ENCODE measurements at places on chromosomes 1 and 21.

GRCh38 chr1:160346463-160346862 is 3.3 kb downstream of the NCSTN start:
- no peak for DNase-seq

GRCh38 chr1:165842671-165843129 is 15.3 kb downstream of the UCK2 start:
- DNase-seq = no peak

DNA sequence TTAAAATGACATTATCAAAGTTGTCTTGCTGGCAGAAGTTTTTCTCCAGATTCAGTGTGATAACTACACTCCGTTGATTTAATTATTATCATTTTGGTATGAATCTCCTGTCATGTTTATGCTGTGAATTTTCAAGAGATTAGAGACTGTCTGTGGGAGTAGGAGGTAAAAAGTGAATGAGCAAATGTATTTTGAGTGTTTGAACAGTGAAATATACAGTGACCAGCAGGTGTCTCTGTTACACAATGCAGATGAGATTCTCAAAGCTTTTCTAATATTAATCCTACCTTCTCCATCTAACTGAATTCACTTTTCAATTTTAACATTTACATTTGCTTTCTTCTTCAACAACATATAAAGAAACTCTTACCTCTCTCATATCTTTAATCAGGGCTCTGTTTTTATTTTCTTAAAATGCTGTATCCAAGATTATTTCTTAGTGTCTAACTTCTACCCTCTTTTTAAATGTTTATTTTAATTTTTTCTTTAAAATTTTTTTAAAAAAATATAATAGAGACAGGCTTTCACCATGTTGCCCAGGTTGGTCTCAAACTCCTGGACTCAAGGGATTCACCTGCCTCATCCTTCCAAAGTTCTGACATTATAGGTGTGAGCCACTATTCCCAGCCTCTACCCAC is 20.9 kb upstream of the HSPA13 start:
- peak; percentile 1 for DNase-seq

DNA sequence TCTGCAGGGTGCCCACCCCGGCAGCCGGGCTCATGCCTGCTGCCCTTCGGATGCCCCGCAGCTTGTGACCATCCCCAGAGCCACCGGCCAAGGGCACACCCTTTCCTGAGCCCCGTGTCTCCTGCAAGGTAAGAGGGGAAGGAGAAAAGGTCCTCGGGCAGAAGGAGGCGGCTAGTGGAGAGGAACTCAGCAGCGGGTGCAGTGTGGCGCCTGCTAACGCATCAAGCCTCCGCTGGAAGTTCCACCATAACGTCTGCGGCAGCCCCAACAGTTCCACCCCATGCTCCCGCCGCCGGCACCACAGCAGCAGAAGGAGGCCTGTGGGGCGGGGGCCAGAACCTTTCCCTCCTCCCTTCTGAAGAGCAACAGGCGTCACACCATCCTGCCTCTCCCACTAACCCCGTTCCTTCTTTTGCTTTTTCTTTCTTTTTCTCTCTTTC is 990 bp downstream of the VWA5B1 start:
- DNase-seq = no peak

GRCh38 chr1:163820766-163821165 is 499.0 kb downstream of the NUF2 start:
- DNase-seq = no peak

DNA sequence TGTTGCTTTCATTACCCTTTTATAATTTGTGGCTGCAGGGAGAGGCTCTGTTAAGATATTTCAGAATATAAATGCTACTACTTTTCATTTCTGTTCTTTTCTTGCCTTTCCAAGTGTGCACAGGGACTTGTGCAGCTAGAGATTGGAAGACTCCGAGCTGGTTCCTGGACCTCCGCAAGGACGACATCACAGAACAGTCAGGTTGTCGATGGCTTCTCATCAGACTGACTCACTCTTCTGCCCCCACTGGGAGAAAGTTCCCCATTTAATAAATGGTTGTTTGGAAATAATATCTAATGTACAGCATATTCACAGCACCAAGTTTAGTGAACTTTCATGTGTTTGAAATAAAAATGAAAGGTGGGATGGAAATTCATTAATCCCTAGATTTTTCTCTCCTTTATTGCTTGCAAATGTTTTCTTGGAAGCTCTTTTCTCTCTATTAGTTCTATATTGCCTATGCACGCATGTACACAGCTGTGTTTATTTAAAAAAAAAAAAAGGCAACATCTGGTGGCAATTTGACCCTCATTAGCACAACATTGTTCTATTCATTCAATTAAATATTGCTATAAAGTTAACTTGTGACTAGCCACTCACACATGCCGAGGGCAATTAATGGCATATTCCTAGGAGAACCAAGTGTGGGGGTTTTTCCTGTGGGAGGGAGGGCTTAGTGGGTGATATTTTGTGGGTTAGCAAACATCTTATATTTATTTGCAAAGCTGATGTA is 77.5 kb upstream of the L1TD1 start:
- no peak for DNase-seq

GRCh38 chr1:186231861-186232436 is 143.1 kb downstream of the TPR start:
- no peak for DNase-seq

DNA sequence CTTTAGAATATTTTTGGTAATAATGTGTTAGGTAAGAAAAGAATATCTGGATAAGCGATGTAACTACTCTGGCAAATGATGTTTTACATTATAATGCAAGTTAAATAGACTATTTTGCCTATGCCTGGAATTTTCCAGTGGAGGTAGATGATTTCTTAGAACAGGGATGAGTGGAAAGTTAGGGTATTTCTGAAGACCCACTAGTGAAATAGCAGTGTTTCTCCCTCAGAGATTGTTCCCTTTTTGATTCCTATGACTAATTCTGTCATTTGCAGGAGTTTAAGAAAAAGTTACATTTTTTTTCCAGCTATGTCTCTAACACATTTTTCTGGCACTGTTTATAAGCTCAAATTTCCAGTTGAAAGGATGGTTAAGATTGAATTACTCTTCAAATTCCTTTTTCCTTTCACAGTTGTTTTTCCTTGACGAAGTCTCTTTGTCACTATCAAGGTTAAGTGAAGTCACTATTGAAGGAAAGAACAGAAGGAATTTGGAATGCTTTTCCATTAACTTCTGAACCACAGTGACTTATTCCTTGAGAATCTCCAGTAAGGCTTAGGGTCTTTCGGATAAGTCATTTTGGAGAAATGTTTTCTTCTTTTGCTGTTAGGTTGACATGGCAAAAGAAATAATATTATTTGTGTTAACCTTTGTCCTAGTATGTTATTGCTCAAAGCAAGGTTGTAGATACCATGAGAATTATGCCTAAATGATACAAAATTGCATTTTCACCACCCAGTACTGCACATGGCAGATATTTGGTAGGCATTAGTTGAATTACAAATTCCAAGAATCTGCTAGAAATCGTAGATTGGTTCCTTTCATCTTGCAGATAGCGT is 42.9 kb upstream of the ZNF326 start:
- no peak for DNase-seq

DNA sequence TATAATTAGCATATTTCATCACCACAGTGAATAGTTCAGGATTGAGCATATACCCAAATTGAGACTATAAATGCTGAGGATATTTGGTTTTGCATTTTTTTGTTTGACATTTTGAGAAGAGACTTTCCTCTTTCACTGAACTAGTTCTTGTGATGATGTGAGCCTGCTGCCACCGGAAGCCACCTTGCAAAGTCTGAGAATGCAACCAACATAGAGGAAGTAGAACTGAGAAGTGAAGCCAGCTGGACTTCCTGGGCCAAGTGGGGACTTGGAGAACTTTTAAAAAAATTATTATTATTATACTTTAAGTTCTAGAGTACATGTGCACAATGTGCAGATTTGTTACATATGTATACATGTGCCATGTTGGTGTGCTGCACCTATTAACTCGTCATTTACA is 102.3 kb downstream of the RPE65 start:
- no peak for DNase-seq

DNA sequence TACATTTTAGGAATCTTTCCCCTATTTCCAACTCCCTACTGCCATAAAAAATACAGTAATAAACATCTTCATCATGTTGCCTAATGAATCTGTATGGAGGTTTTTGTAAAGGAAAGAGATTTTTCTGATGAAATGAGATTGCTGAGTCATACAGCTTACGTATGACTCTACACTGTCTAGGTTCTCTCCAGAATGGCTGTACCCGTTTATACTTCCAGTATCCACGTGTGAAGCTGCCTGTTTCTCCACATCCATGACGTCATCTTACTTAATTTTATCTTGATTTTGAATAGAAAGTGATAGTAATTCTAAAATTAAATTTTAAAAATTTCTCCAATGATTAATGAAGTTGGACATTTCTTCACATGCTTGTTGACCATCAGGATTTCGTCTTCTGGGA is 103.7 kb downstream of the COQ8A start:
- DNase-seq = no peak

DNA sequence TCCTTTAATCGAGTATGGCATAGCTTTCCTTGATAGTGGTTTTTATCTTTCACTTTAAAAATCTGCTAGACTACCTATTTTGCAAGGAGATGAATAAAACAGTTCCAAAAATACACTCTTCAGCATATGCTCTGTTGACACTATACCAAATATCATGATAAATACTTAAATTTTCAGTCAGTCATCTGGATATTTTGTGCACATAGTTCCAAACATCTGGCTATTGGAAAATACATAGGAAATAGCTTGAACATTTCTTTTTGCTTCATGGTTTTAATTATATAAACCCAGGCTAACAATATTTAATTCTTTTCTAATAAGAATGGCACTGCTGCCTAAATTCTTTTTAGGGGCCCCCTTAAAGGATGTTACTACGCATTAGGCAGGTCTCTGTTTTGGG is 342.1 kb downstream of the NEGR1 start:
- no peak for DNase-seq

- DNase-seq = no peak
Observed at GRCh38 chr1:204307334-204307883, 52.3 kb downstream of the PLEKHA6 start.

DNA sequence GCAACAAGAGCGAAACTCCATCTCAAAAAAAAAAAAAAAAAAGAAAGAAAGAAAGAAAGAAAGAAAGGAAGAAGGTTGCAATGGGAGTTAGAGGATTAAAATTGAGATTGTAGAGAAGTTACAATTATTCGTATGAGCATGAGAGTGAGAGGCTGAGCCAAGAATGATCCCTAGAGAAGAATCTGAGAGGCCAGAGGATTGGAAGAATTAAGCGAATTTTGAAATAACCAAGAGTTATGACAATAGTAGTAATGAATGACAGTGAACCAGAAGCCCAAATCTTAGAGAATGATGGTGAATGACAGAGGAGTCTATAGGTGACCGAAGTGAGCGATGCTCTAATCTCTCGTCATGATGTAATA is 369 bp upstream of the ZYG11B start:
- no peak for DNase-seq

DNA sequence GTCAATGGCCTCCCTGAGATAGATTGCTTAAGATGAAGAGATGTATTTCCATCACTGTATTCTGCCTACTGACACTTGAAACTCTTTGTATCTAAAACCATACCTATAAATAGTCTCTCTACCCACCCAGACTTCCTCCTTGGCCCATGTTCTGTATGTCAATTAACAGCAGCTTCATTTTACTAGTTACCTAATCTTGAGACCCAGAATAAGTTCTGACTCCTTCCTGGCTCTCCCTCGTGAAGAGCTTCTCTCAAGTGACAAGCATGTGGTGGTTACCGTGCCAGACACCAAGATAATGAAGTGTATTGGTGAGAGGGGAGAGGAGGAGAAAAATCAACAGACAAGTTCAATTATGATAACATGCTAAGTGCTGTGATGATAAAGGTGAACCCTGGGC is 128.8 kb upstream of the RAVER2 start:
- DNase-seq = no peak

DNA sequence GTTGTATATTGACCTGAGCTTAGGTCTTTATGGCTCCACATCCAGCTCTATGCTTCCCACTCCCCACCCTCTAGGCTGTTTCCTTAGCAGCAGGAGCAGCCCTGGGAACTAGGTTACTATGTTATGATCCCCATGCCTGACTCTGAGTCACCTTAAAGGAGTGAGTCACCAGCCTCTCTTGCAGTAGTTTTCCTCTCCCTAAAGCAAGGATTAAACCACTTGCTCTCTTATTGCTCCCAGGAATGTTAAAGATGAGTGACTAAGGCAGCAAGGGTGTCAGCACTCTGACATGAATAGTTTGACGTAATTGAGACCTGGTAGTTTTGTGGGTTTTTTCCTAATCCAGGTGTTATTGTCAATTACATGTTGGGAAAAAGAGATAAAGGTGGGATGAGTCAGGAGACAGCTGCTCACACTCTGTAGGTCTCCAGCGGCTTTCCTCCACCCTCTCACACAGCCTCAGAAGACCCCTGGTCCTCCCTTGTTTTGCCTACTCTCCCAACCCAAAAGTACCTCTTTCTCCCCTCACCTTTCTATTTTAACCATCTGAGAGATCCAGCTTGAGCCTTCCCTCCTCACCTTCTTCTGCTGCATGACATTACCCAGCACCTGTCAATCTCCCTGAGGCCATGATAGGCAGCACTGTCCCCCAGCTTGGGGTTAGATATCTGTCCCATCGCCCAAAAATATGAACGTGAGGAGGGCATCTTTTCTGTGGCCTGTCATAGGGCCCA is 369.1 kb upstream of the VAMP3 start:
- no peak for DNase-seq

GRCh38 chr1:58997637-58998036 is 213.8 kb upstream of the JUN start:
- no peak for DNase-seq

- no peak for DNase-seq
Observed at GRCh38 chr1:206636671-206637070, 1.3 kb downstream of the DYRK3 start.

GRCh38 chr1:2861988-2862813 is 60.7 kb upstream of the TTC34 start:
- no peak for DNase-seq

GRCh38 chr1:207848234-207848633 is 62.7 kb downstream of the CD34 start:
- DNase-seq = no peak

DNA sequence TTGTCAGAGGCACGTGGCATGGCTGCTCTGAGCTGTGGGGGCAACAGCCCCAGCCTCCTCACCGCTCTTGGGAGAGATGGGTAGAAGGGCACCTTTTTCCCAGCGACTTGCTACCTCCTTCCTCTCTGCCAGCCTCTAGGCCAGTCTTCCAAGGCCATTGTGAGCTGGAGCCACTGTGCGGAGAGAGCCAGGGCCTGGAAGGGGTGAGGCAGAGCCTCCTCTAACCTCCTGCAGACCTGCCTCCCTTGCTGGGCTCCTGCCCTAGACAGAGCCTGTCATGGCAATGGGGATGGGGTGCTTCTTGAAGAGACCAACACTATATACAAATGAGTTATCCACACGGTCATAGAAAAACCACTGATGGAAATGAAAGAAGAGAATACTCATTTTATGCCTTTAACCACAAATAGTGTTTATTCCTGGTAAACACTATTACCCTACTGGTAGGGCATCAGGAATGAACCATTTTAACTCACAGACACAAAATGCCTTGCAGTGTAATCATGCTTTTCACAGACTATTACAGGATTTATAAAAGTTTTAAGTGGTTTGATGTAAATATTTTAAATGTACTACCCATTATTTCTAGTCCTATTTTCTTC is 5.0 kb upstream of the IGFN1 start:
- no peak for DNase-seq
